ENCODE measurements at places on chromosomes 7 and 10. TPM values are rescaled to one million over a fixed set of nuclear protein-coding genes. Genes with fewer than 3 reads are reported as not detected.

ACHE gene
- 1.0 TPM for total RNA-seq

ATP6V1F gene
- 49.6 TPM for total RNA-seq

C10orf53 gene
- not detected for total RNA-seq

WIPF3 gene
- 0.27 TPM for total RNA-seq

MEIG1 gene
- not detected for total RNA-seq

CTNNA3 gene
- 0.13 TPM for total RNA-seq

ELOVL3 gene
- not detected for total RNA-seq

PRSS37 gene
- not detected for total RNA-seq

C7orf33 gene
- not detected for total RNA-seq

SLC18A3 gene
- not detected for total RNA-seq

DNA sequence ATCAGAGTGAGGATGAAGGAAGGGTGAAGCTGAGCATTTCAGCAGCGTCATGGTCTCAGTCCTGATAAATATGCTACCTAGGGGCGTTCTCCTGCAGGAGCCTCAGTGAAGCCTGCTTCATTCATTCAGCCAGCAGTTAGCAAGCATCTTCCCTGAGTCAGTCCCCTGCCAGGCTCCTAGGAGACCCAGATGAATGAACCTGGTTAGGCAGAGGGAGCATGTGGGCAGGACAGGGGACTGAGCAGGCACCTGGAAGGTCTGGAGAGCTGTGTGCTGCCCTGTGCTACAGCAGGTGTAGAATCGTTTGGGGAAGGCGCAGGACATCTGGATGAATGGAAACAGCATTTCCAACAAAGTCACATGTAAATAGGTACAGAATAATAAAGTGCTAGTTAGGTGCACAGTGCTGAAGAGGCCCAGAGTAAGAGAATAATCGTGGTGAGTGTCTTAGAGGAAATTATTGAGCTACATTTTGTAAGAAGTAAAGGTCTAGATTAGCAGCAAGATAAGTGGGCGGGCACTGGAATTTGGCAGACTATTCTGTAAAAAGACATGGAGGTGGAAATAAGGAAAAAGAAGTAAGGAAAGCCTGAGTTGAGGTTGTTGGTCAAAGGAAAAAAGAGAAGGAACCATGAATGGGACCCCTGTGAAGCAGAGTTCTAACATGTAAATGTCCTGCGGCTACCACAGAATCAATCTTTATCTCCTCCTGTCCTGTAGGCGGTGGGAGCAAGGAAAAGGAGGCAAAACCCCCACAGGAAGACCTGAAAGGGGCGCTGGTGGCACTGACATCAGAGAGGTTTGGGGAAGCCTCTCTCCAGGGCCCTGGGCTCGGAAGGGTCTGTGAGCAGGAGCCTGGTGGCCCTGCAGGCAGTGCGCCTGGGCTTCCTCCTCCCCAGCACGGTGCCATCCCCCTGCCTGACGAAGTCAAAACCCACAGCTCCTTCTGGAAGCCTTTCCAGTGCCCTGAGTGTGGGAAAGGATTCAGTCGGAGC, 12.0 kb downstream of the ZSCAN25 start:
- DNase-seq = no peak

DNA sequence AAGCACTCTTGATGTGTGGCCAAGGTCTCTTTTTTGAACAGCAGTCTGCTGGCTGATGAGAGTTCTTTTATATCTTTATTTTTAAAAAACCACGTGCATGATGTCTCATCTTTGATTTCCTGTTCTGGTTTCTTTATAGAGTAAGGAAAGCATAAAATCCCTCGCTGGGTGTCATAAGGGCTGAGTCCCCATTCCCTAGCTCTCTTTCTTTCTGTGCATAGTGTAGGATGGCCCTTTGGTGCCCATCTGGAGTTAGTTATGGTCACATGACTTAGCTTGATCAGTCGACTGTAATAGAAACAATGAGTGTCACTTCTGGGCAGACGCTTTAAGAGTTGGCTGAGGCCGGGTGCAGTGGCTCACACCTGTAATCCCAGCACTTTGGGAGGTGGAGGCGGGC, 38.5 kb downstream of the GHRHR start:
- no peak for DNase-seq

- no peak for DNase-seq
Observed at GRCh38 chr10:103566536-103566935, 73.0 kb downstream of the NEURL1 start.

DNA sequence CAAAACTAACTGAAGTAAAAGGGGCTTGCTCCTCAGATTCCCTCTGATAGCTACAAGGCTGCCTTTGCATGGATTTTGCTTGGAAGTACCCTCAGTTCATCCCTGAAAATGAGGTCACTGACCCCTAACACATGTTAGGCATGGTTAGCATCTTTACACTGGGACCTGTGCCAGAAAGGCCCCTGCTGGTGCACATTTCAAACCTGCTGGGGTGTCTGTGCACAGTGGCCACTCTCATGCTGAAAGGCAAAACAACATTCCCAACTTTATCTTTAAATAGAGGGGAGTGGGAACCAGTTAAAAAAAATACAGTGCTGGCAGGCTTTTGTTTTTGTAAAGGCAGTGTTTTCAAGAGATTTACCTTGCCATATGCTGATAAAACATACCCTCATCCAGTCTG, 99.1 kb downstream of the ANK3 start:
- no peak for DNase-seq

GRCh38 chr10:5538892-5539651, 14.3 kb downstream of the CALML3 start:
- no peak for DNase-seq

DNA sequence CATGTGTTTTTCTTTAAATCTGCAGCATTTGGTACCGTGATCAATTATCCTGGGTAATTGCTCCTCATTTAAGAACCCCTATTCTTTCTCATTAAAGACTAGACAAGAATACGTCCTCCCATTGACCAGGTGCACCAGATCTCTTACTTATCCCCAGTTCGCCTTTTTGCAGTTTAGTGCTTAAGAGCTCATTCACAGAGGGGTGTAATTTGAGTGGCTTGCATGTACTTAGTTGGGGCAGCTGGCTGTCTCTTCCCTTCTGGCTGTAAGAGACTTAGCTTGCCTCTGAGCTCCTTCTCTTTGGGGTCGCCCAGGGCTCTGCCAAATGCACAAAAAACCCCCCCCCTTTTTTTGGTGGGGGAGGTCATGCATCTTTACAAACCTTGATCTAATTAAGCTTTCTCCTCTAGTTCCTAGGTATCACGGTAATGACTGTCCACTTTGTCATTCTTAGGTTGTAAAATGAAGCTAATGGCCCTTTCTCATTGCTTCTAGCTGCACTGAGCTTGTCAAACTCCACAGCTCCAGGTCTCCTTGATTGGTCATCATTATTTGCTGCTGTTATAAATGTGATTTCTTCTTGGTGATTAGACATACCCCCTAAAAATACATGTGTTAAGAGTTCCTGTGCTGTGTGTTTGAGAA, 26.3 kb downstream of the GAD2 start:
- no peak for DNase-seq

GRCh38 chr10:69965086-69965485, 87.6 kb upstream of the MACROH2A2 start:
- DNase-seq = no peak

- no peak for DNase-seq
Observed at GRCh38 chr7:39399986-39400385, 166.2 kb upstream of the YAE1 start.

DNA sequence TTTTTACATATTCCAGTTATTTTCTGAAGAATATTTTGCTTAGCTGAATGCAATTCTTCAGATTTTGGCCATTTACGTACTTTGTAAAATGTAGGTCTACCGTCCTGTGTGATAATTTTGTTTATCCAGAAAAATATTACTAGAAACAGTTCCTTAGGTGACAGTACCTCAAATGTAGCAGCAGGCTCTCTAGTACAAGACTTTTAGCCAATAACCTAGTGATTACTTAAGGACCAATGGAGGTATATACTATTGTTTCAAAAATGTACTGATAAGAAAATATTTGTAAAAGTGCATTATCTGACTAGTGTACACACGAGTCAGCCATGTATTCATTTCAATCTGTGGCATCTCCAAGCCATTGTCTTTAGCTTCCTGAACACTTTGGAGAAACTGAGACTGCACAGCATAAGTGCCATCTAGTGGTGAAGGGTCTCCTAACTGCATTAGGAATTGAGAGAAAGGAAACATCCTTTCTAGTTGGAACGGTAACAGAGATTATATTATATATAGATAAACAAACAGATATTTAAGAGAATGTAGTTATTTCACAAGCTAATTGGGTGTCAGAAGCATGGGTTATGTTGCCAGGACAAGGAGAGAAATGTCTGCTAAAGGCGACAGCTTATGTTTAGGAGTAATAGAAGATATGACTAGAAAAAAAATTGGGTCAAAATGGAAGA, 23.7 kb downstream of the RTKN2 start:
- DNase-seq = no peak

- DNase-seq = peak; percentile 58
Observed at GRCh38 chr10:79435271-79436065, 10.0 kb downstream of the ZCCHC24 start.

DNA sequence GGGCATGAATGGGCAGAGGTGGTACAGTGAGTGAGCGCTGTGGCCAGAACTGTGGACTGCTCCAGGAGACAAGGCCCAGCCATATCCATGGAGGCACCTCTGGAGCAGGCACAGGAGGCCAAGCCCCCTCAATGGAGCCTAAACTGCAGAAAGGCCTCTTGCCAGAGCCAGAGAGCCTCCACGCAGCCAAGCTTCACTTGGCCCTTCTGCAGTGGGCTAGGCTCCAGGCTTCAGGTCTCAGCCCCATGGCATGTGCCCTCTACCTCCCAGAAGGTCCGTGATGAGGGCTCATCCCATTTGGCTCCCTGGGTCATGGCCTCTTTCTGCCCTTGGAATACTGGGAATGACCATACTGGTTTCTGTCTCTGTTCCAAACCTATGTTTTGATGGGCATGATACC, 8.9 kb downstream of the PDE1C start:
- no peak for DNase-seq

- DNase-seq = peak; percentile 17
Observed at GRCh38 chr10:22321924-22322640, 1.2 kb downstream of the BMI1 start.

DNA sequence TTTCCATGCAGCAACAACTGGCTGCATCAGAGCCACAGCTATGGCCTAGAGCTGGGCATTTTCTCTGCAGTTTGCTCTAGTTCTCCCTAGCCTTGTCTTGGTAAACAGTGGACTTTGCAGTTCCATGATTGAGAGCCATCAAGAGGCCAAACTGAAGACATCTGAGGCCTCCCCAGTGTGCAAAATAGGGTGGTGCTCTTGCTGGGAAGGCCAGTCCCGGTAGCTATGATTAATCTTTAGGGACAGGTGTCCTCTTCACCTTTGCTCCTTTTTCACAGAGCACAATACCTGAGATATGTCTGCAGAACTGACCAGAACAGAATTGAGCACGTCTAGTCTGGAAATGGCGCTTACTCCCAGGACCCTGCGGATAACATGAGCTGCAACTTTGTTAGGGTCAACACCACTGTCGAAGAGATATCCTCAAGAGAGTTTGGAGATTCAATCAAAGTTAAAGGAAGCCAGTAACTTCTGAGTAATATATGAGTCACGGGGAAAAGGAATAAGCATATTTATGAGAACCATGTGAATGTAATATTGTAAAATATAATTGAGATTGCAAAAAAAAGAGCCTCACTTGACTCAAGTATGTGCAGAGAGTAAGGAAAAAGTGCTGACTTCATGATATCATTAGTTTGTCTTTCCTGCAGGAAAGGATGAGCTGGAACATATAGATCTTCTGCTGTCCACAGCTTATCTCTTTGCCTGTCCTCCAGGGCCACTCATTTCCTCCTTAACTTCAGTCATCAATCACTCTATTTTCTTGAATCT, 76.7 kb downstream of the ANK3 start:
- no peak for DNase-seq

DNA sequence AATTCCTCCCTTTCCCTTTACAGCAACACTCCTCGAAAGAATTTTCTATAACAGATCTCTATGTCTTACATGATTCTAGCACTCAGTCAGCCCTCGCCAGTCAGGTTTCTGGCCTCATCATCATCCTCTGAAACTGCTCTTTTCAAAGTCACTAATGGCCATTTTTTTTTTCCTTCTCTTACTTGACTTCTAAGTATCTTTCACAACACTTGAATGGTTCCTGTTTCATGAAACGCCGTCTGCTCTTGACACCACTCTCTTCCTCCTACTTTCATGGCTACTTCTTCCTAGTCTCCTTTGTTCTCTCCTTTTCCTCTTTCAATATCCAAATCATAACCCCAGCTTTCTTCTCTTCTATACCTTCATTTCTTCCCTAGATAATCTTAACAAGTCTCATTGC, 100.5 kb upstream of the NRP1 start:
- DNase-seq = no peak
